NCI-H226 (cell line): ENCODE measurements at places on chromosomes 13 and 19.

DNA sequence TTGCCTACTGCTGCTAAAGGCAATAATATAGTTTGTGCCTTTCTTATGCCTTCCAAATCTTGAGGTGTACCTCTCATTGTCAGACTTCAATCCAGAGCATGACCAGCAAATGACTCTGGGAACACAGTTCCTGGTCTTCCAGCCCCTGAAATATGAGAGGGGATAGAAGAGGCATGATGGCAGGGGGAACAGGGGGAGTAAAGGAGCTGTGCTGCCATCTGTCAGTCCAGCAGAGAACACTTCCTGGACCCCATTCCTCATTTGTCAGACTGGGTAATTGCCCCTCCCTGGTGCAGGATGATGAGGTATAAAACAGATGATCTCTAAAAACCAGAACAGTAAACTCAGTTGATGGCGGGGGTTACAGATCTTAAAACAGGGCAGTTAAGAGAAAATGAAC, 618.7 kb downstream of the DIAPH3 start:
- no peak for DNase-seq

DNA sequence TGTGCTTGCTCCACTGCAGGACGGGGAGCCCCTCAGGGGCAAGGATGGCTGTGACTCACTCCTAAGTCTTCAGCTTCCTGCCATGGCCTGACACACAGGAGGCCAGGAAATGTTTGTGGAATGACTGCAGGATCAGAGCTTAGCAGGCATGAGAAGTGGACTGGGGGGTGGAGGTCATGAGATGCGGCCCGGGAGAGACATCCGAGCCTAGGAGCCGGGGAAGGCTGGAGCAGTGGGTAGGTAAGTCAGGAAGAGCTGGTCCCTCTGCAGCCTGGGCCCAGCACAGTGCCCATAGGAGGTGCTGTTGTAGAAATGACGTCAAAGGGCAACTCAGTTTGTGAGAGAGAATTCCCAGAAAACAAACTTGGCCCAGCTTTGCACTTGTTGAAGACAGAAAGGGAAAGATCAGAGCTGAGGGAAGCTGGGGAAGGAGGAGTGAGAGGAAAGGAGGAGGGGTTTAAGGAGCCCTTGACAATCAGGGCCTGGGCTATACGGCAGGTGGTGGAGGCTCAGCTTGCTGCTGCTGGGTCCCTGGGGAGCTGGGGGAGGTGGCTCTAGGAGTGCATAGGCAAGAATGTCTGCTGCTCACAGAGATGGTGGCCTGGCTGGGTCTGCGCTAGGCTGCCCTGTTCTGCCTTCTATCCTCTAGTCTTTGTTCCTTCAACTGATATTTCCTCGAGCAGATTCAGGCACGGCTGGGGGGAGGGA, 18.5 kb downstream of the POU2F2 start:
- peak; percentile 100 for DNase-seq

GRCh38 chr13:85500696-85501256, 298.4 kb downstream of the SLITRK6 start:
- DNase-seq: peak; percentile 10

DNA sequence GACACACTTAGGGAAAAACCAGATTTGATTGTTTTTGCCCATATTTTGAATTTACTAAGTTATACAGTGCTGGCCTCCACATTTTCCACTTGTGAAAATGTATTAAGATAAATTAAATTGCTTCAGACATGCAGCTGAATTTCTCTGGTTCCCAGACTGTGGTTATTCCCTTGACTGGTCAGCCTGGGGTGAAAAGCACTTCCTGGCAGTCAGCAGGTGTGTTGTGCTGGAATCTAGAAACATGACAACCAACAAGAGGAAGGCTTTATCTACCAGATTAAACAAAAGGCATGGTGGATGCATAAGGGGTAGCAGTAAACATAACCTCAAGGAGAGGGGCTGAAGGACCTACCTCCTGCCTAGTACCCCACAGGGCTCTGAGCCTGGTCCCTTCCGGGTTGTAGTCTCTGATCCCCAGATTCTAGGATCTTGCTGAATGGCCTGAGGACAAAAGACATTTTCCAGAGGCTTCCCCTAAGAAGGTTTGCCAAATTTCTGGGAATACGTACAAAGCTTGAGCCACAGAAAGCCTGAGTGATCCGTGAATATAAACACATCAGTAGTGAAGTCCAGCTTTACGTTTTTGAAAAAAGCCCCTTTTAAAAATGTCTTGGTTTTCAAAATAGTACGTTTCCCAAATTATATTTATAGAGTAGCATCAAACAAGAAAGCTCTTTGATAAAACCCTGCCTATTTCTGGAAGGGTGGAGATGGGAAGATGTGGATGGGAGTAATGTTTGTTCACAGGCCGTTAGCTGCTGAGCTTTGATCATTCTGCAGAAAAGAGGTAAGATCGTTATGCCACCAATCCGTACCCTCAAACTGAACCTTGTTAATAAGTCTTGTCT, 133.4 kb downstream of the LACC1 start:
- peak; percentile 19 for DNase-seq

DNA sequence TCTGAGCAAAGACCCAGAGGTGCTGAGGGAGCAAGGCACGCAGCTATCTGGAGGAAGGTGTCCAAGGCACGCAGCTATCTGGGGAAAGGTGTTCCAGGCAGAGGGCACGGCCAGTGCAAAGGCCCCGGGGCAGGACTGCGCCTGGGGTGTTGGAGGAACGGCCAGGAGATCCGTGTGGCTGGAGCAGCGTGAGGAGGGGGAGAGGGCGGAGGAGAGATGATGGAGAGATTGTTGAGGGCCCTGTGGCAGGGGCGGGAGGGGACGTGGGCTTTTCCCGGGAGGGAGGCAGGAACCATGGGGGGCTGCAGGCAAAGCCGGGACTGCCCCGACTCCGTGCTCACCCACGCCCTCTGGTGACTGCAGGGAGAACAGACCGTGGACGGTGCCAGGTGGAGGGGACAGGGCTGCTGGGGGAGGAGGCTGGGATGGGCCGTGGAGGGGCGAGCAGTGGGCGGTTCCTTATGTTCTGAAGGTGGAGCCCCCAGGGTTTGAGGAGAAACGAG, 13.3 kb upstream of the MISP start:
- no peak for DNase-seq

- DNase-seq: no peak
Measured at GRCh38 chr19:54526972-54527371, 24.3 kb downstream of the LAIR2 start.

GRCh38 chr13:36082806-36083205, 48.4 kb downstream of the DCLK1 start:
- no peak for DNase-seq

- no peak for DNase-seq
Measured at GRCh38 chr13:99385161-99385560, 78.0 kb upstream of the GPR183 start.

DNA sequence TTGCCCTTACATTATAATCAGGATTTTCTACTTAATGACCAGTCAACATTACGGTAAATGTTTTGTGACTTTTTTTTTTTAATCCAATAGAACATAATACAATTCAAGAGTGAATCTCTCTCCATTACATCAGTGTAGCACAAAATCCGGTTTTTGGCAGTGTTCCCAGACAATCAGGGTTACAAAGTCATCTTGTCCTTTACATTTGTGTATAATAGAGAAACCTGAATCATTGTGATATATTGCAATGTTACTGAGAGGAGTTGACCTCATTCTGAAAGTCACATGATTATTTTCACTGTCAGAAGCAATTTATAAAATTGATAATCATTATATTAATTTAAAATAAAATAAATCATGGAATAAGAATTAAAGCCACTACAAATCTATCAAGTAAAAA, 1346.0 kb upstream of the SPRY2 start:
- no peak for DNase-seq

GRCh38 chr19:40671404-40671803, 19.0 kb downstream of the NUMBL start:
- DNase-seq: no peak

- DNase-seq: no peak
Measured at GRCh38 chr19:58568453-58569130, 4.5 kb downstream of the MZF1 start.

GRCh38 chr13:81012031-81012430, 671.1 kb upstream of the SPRY2 start:
- no peak for DNase-seq

DNA sequence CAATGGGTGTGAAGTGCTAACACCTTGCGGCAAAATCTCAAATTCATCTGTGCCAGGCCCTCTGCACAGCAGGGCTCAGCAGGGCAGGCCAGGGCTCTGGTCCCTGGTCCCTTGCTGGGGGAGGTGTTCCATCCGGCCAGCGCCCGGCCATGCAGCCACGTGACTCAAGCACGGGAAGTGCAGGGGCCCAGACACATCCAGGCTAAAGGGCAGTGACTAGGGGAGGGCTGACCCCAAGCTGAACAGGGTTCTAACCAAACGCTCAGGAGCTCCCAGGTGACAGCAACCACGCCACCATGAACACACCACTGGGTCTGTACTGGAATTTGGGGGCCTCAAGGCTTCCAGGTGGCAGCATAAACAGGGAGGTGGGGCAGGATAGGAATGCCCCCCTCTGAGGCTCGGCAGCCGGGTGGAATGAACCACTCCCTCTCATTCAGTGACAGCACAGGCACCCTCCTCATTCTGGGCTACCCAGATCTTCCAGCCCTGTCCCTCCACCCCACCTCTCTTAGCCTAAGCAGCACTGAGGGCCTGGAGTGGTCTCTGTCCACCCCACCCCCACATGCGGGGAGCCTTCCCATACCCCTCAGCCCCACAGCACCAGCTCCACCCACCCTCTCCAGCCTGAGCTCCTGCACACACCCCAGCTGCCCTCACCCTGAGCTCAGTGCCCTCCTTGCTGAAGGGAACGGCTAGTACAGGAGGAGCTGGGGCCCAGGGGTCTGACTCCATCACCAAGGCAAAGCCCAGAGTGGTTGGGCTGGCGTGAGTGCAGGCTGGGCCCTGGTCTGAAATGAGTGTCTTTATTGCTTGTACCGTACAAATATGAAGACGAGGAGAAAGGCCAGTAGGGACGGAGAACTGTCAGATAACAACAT, 5.3 kb upstream of the CCNP start:
- DNase-seq: no peak

- DNase-seq: peak; percentile 95
Measured at GRCh38 chr19:31214086-31214485, 135.2 kb downstream of the TSHZ3 start.

DNA sequence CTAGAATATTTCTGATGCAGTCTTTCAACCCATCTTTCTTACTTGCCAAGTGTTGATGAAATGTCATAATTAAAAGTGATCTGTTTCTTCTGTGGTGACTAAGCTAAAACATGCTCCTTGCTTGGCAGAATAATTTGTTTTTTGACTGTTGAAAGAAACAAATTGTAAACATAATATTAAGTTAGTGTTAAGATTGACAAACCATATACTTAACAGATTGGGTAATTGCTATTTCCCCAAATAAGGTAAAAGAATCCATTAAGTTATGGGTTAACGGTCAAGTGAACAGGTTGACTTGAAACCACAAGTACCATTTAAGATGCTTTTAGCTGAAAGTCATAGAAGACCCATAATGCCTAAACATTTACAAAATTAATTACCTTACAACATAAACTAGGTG, 62.9 kb downstream of the TEX26 start:
- no peak for DNase-seq

DNA sequence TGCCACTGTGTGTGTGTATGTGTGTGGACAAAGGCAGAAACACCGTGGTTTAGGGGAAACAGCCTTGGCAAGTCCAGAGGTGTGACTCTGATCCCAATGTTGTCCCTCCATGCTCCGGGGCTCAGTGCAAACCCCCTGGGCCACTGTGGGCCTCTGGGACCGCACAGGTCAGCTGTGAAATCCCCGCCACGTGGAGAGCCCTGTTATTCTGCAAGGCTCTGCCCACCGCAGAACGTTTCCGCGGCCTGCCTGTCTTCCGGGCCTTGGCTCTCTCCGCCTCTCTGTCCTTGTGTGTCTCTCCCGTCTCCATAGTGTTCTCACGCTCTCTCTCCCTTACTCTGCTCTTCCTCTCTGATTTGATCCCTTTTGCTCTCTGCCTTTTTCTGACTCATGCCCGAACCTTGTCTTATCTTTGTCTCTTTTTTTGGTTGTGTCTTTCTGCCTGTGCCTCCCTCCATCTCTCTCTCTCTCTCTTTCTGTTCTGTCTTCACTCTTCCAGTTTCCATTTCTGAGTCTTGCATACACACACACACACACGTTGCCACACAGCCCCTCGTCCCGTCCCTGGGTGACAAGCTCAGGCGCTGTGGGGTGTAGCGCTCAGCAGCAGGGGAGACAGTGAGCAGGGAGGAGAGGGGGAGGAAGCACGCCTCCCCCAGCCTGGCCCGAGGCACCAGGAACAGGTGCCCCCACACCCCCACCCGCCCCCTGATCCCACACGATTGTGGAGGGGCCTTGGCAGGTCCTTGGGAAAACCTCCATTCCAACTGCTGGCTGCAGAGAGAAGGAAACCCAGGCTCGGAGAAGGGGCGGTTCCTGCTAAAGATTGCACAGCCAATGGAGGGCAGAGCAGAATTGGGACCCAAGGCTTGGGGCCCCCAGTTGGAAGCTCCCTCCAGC, 3.0 kb downstream of the TTYH1 start:
- DNase-seq: no peak

DNA sequence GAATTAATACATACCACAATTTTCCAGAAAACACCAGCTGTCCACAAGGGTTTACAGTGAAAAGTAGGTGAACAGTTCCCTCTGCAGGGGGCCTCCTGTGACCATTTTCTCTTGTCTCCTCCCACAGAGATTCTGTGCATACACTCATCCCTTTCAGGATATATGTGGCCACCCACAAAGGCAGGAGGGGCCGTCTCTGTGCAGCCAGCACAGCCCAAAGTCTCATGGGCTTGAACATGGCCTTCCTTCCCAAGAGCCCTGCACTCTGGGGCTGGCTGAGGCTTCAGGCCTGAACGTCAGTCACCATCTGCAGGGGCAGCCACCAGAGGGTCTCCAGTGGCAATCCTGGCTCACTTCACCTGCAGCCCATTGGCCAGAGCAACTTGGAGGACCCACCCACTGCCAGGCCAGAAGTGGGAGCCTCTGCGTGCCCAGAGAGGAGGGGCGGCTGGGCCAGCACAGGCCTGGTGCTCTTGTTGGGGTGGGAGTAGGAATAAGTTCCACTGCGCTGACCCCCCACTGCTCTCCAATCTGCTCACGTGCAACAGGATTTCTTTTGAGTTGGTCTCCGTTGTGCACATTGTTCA, 25.1 kb downstream of the TMEM161A start:
- DNase-seq: no peak

DNA sequence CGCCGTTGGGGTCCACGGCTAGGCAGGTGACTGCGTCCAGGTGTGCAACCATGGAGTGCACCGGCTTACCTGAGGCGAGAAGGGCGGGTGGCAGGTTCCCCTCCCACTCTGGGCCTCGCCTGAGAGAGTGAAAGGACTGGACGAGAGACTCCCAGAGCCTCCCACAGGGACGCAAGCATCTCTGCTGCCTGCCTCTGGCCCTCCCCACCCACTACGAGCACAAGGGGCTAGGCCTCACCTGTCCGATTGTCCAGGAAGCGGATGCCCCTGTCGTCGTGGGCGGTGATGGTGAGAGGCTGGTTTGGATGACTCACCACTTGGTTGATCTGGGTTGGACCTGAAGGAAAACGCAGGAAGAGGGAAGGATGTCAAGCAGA, 5.1 kb upstream of the PRKD2 start:
- DNase-seq: no peak

- no peak for DNase-seq
Measured at GRCh38 chr19:33864311-33864850, 67.7 kb downstream of the KCTD15 start.
